Esophagus squamous epithelium (tissue), 5 donors: ENCODE measurements at places on chromosomes 1 and 21. TPM values are rescaled to one million over a fixed set of nuclear protein-coding genes. Genes with fewer than 3 reads are reported as not detected.

The SASS6 gene
- 3.6 TPM for total RNA-seq

The YBX1 gene
- 338 TPM for total RNA-seq

The FAM20B gene
- total RNA-seq = 17.6 TPM

- H3K4me1 ChIP-seq = no peaks in the 10 kb centered on the region
- H3K4me3 ChIP-seq = no peak overlapping the region
- DNase-seq = no peak
- no peak overlapping the region for H3K27ac ChIP-seq
- no peaks in the 10 kb centered on the region for H3K27me3 ChIP-seq
- no peaks in the 10 kb centered on the region for H3K36me3 ChIP-seq
Observed at GRCh38 chr1:224707843-224708725, 92.0 kb downstream of the CNIH3 start.

DNA sequence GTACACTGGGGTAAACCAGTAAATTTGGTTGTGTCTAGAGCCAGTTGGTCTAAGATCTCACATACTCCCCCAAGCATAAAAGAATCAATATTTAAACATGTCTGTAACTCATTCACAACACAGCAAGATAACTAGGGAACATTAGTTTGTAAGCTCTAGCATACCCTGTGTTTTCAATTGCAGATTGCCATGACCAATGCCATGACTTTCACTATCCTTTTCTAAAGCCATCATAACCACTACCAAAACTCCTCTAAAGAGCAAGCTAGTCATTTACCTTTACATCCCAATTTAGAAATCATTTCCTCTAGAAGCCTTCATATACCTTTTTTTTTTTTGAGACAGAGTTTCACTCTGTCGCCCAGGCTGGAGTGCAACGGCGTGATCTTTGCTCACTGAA lies 56.5 kb upstream of the PLA2G4A start:
- H3K4me3 ChIP-seq = no peak overlapping the region
- H3K36me3 ChIP-seq = no peaks in the 10 kb centered on the region
- no peaks in the 10 kb centered on the region for H3K4me1 ChIP-seq
- H3K27ac ChIP-seq = no peak overlapping the region
- H3K27me3 ChIP-seq = no peaks in the 10 kb centered on the region

- DNase-seq = no peak
- H3K36me3 ChIP-seq = no peaks in the 10 kb centered on the region
- peak overlapping the region; percentile 99 for H3K27ac ChIP-seq
- peak overlapping the region; percentile 98 for H3K4me3 ChIP-seq
Observed at GRCh38 chr1:246566813-246567645, 773 bp downstream of the CNST start.

- no peak for DNase-seq
- H3K27ac ChIP-seq = no peak overlapping the region
- no peaks in the 10 kb centered on the region for H3K36me3 ChIP-seq
- H3K4me3 ChIP-seq = no peak overlapping the region
- H3K27me3 ChIP-seq = peaks cover 8% of the 10 kb centered on the region
- H3K4me1 ChIP-seq = no peaks in the 10 kb centered on the region
Observed at GRCh38 chr1:205043866-205044265, 854 bp downstream of the CNTN2 start.

DNA sequence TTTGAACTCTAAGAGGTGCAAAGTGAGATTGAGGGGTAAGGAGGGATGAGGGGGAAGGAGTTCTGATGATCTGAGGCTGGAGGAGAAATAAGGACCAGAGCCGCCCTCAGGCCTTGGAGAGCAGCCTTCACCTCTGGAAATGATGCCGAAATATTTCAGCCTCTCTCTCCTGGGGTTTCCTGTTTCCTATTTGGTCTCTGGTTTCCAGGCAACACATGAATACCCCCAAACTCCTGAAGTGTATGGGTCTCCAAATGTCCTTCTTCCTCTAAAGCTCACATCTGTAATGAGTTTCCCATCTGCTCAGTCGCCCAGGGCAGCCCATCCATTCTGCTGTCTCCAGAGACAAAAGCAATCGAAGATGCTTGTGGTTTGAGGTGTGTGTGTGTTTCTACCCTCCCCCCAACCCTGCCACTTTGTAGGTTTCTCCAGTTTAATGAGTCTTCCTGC lies 52.0 kb upstream of the FAM20B start:
- H3K27ac ChIP-seq = no peak overlapping the region
- no peaks in the 10 kb centered on the region for H3K4me1 ChIP-seq
- H3K27me3 ChIP-seq = no peaks in the 10 kb centered on the region
- no peaks in the 10 kb centered on the region for H3K36me3 ChIP-seq
- no peak for DNase-seq

DNA sequence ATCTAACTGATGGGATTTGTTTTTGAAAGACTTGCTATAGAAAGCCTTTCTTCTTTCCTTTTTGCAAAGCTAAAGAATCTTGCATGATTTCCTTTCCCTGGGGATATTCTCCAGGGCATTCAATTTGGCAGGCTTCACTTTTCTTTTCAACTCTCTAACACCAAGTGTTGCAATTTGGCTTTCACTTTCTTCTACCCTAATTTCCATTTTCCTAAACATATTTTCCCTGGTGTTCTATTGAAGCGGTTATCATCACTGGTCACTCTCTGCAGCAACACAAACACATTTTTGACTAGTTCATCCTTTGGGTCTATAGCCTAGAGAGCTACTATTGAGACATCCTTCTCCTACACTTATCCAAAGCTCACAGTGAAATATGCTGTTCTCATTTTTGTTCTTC lies 424.5 kb downstream of the NEGR1 start:
- H3K4me1 ChIP-seq = no peaks in the 10 kb centered on the region
- DNase-seq = no peak
- no peaks in the 10 kb centered on the region for H3K36me3 ChIP-seq
- H3K27ac ChIP-seq = no peak overlapping the region
- no peaks in the 10 kb centered on the region for H3K27me3 ChIP-seq

DNA sequence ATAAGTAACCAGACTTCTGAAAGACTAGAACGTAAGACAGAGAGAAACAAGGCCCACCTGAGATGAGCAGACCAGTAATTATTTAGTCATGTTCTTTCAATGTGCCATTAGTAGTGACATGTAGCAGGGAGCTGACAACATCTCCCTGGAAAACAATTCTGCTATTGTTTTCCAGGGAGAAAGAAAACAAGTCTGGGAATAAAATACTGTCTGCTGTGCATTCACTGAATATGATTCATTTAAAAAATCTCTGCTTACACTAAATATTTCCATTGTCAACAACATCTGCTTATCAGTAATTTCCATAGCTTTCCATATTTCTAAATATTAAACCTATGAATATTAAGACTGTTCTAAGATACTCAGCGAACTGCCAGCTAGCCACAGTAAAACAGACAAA lies 80.0 kb downstream of the VCAM1 start:
- H3K36me3 ChIP-seq = no peaks in the 10 kb centered on the region
- no peaks in the 10 kb centered on the region for H3K27me3 ChIP-seq
- no peak overlapping the region for H3K27ac ChIP-seq
- DNase-seq = no peak
- no peaks in the 10 kb centered on the region for H3K4me1 ChIP-seq
